ENCODE measurements at places on chromosomes 13 and 19. TPM values are rescaled to one million over a fixed set of nuclear protein-coding genes. Genes with fewer than 3 reads are reported as not detected.

Gene LILRB3
- total RNA-seq, result not detected

Gene NUDT19
- 6.3 TPM for total RNA-seq

Gene ZNF772
- total RNA-seq, result 11.8 TPM

Gene ZNF579
- 27.5 TPM for total RNA-seq

Gene CILP2
- 9.5 TPM for total RNA-seq

Gene CPAMD8
- total RNA-seq, result 19.7 TPM

Gene GSX1
- not detected for total RNA-seq

Gene ELANE
- total RNA-seq, result not detected

Data from endodermal cell (in vitro differentiated cells).